ENCODE measurements at places on chromosomes 7 and 10.
A peak's percentile ranks its signal among the peaks of the same experiment; 100 is the strongest.

GRCh38 chr10:34816501-34817002 lies 1.5 kb upstream of the PARD3 start:
- DNase-seq: peak; percentile 36

DNA sequence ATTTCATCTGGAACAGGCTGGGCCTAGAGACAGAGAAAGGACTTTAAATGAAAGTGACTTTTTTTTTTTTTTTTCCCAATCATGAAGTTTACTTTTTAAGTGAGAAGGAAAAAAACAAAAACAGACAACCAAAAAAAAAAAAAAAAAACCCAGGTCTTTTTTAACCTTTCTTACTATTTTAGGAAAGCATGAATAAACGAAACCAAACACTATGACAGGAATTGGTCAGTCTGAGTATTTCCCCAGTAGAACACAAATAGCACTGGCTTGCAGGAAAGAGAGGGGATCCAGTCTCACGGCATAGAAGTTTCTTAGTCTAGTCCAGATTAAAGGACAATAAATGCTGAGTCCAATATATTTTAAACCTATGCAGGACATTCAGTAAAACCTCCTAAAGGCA lies 180.5 kb upstream of the CCDC6 start:
- DNase-seq: no peak

- peak; percentile 53 for DNase-seq
Observed at GRCh38 chr7:124462249-124462648, 303.3 kb downstream of the GPR37 start.

- peak; percentile 41 for DNase-seq
Observed at GRCh38 chr10:78491812-78492211, 458.1 kb downstream of the RPS24 start.

DNA sequence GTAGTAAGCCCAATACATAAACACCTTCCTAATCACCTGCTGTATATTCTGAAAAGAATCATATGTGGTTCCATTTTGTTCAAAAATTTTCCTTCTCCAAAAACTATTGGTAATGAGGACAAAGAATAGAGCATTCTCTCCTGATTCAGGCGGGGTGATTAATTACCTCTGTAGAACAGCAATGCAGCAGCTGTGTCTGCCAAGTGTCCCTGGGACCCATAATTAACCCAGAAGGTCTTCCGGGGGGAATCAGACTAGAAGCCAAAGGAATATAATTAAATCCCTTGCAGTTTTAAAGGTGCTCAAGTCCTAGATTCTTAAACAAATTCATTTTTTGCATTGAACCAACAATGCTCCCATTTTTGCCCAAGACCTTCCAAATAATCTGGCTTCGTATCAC lies 60.3 kb upstream of the ABLIM1 start:
- no peak for DNase-seq

DNA sequence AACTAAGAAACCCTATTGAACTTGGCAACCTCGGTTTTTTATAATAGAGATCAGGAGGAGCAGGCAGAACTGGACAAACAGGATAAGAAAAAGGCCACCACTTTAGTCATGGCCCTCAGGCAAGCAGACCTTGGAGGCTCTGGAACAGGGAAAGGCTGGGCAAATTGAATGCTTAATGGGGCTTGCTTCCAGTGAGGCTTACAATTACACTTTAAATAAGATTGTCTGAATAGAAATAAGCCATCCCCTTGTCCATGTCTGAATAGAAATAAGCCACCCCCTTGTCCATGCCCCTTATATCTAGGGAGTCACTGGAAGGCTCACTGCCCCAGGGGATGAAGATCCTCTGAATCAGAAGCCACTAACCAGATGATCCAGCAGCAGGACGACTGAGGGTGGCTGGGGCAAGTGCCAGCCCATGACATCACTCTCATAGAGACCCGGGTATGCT lies 40.6 kb downstream of the AKR1B15 start:
- peak; percentile 11 for DNase-seq

DNA sequence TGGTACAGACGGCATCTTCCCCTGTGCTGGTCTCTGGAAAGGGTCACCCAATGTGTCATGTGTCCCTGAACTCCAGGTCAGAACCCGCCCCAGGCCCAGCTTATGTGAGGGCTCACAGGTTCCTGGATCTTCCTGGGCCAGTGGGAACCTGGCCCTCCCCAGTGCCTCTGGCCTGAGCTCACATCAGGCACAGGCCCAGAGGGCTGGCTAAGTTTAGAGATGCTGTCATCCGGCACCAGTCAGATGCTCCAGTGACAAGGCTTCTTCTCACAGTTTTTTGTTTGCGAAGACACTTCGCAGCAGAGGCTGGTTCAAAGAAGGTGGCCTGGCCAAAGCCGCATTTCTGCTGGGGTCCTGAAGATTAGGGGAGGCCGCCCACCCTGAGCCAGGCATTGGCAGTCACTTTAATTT lies 11.8 kb downstream of the CAMK2B start:
- no peak for DNase-seq

DNA sequence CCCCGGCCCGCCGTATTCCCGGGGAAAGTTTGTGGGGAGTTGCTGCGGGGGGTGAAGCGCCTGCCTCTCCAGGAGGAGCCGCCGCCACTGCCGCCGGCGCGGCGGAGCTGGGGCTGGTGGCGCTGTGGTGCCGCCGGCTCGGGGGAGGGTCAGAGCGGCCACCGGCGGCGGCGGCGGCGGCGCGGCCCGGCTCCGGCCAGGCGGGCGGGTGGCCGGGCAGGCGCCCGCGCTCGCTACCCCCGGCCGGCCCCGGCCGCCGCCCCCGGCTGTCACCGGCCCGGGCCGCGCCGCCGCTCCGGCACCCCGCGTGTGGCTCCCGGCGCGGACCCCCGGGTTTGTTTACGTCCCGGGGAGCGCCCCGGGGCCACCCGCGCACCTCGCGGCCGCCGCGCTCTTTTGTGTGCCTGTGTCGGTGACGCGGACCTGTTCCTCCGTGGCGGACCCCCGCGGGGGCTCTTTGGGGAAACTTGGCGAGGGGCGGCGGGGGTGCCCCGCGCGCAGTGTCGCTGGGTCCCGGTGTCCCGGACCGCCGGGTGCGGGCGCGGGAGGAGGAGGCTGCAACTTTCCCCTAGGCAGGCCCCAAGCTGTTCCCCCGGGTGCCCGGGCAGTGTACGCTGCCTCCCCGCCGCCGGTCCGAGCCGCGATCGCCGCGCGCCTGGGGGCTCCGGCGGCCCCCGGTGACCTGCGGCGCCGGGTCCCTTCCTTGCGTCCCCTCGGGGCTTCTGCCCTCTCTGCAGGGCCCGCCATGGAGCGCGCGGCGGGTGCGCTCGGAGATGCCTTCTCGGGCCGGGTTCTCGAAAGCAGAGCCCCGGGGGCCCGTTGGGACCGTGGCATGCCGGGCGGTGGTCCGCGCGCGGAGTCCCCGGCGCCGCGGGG lies 593 bp upstream of the CUX1 start:
- DNase-seq: peak; percentile 54

DNA sequence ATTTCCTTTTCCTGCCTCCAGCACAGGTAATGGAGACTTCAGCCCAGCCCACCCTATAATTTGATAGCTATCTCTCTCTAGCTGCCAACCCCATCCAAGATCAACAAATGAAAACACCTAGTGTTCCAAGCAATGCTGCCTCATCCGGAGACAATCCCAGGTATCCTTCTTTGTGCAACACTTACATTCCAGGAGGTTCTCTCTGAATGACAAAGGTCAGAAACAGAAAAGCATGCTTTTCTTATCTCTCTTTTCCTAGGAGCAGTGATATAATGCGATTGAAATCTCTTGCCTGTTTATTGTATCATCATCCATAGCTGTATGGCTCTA lies 699.3 kb downstream of the INHBA start:
- no peak for DNase-seq

DNA sequence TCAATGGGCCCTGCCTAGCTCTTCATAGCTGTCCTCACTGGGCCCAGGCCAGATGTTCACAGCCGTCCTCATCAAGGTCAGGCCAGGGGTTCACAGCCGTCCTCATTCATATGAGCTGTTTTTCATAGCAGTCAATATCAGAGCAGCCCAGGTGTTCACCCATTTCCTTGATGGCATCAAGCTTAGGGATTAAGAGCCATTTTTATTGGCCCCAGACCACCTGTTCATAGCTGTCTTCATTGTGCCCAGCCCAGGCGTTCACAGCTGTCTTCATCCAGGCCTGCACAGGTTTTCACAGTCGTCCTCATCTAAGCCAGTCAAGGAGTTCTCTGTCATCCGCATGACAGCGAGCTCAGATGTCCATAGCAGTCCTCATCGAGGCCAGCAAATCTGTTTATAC lies 9.4 kb downstream of the FRG2B start:
- DNase-seq: no peak

- DNase-seq: no peak
Observed at GRCh38 chr7:131364767-131365344, 37.2 kb downstream of the MKLN1 start.

DNA sequence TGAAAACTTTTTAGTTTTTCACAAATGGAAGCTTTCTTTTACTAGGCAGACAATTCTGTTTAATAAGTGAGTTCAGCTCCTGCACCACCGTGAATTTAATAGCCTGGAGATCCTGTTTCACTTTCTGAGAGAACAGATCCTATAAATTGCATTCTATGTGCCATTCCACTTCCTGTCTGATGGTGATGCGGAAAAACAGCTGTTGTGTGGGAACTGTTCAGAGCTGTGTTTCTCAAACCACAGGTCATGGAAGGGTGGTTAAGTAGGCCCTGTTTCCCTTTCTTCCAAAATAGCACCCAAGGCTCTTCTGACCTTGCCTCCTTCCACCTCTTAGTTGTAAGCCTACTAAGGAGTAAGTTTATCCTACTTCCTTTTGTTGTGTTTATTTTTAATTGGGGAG lies 97.2 kb upstream of the DKK1 start:
- peak; percentile 9 for DNase-seq

DNA sequence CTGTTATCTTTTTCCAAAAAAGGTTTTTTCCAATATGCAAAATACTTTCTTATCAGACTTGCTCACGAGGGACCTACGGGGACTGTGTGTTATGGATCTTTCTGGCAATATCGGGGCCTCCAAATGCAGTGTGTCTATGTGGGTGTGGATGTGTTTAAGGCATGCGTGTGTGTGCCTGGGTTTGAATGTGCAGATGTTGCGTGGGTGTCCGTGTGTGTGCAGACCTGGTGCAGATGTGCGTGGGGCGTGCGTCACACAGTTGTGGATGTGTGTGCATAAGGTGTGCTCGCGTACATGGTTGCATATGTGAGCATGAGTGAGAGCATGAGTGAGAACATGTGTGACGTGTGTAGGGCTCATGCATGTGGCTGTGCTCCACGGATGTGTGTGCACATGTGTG lies 19.7 kb downstream of the NKX6-2 start:
- DNase-seq: no peak

DNA sequence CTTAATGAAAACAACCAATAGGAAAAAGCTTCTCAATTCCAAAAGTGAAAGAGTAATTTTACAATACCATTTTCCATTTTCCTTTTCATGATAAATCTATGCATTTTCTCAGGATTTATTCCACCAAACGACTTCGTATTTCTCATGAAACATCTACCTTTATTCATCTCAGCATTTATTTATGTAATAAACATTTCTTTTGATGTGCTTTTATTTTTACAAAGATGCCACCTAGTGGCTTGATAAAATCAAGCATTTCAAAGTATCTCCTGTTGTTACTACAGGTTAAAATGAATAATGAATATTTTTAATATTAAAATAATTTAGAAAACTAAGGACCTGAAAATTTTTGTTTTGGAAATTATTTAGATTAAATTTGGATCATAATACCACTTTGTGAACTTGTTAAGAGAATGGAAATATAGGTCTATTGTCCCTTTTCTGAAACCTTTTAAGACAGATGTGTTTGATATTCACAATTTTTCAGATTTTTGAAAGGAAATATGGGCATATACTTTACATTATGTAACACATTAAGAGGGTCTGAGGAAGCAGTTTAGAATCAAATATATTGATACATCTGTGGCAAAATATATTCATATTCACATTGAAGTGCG lies 2.7 kb upstream of the IQUB start:
- no peak for DNase-seq

DNA sequence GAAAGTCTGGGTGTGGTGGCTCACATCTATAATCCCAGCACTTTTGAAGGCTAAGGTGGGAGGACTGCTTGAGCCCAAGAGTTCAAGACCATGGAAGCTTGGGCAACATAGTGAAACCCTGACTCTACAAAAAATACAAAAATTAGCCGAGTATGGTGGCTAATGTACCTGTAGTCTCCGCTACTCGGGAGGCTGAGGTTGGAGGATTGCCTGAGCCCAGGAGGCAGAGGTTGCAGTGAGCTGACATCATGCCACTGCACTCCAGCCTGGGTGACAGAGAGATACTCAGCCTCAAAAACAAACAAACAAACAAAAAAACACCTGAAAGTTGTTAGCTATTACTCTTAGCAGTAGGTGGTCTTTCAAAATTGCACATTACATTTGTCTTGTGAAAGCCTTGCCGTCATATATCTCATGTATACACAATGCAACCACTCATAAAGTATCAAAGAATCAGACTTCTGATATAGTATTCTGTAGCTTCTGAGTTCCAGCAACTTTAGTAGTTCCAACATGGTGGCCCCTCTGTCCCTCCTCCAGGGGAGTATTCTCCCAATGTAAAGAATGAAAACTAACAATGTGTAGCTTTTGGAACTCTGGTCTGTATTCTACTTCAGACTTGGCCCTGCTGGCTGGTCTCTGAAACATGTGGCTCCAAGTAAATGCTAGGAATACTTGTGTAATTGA lies 101.5 kb downstream of the ZNF92 start:
- DNase-seq: no peak

DNA sequence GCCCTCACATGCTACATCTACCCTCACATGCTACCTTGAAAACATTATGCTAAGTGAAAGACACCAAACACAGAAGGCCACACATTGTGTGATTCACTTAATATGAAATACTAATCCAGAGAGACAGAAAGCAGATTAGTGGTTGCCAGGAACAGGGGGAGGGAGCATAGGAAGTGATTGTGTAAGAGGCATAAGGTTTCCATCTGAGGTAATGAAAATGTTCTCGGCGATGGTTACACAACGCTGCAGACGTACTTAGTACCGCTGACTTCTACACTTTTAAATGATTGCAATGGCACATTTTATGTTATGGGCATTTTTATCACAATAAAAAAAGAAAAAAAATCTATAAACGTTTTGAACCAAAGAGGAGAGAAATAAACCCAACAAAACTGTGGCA lies 742.3 kb downstream of the TYW1 start:
- peak; percentile 48 for DNase-seq

DNA sequence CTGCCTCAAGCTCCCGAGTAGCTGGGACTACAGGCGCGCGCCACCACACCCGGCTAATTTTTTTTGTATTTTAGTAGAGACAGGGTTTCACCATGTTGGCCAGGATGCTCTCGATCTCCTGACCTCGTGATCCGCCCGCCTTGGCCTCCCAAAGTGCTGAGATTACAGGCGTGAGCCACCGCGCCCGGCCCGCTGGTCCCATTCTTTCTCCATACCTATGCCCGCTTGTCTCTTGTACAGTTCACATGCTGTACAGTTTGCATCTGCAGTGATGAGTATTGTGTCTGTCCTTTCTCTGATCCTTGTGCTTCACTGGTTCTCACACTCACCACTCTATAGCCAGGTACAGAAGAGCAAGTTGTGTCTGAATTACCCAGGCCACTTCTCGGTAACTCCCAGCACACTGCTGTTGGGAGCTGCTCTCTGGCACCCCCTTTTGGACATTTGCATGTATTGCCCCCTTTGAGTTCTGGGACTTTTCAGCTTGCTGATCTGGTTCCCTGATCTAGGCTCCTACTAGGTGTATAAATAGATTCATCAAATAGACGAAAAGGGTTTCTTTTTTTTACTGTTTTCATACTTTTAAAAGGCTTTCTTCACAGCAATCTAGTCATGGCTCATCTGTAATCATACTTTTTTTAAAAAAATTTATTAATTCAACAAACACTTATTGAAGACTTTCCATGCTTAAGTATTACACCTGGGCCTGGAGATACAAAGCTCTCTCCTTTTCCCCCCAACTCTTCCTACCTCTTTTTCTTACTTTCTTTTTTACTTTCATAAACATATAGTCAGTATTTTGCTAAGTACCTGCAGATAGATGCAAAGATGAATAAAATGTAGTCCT lies 53.5 kb downstream of the AOAH start:
- DNase-seq: peak; percentile 64

Data from AG08395 (cell line).